ENCODE measurements at places on chromosomes 16 and 17.

GRCh38 chr16:79664407-79664806 lies 63.9 kb upstream of the MAF start:
- DNase-seq: no peak

- no peak for DNase-seq
Measured at GRCh38 chr16:75203667-75204409, 3.1 kb downstream of the CTRB2 start.

DNA sequence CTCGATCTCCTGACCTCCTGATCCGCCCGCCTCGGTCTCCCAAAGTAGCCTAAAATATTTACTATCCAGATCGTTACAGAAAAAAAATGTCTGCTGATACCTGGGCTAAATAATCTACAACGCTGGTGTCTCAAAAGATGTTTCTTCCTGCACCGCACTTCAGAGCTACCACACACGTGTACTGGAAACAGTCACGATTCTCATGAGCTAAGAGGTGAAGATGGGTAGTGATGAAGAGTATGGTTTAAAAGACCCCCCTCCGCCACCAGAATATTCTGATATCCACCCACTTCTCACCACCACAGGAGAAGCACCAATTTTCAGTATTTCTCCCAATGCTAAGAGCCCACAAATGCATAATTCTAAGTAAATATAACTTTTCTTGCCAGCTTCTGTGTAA lies 50.2 kb downstream of the SMG6 start:
- DNase-seq: no peak

GRCh38 chr17:28178800-28179199 lies 136.3 kb downstream of the NLK start:
- DNase-seq: no peak

- DNase-seq: no peak
Measured at GRCh38 chr17:32266051-32266388, 388 bp downstream of the RHBDL3 start.

DNA sequence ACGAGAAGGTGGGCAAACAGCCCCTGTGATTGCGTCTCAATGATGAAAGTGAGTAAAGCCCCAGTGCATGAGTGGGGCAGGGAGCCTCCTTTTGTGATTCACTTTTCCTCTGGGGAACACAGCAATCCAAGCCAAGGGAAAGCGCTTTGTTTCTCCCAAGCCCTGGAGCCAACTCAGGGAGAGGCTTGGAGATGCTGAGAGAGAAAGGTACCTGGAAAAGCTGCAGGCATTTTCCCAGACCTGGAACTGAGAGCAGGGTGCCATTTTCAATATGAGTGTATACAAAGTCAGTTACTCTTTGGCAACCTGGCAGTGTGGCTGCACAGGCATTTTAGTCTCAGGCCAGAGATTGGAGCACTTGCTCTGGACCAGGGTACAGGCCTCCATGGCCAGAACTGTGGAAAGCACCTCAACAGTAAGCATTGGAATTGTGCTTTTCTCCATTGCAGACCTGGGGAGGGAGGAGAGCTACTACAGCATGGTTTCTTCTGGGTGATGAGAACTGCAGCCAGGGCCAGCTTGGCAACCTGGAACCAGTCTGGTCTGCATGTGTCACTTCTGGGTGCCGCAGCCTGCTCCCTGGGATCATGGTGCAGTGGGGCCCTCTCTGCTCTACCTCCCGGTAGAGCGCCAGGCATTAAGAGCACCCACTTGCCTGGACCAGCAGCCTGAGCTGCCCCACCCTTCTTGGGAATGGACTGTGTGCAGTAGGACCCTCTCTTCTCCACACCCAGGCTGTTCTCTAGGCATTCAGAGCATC lies 89.0 kb upstream of the CDH5 start:
- DNase-seq: peak; percentile 18

- DNase-seq: no peak
Measured at GRCh38 chr17:4206962-4207361, 56.8 kb downstream of the ANKFY1 start.

GRCh38 chr17:1724869-1725641 lies 551 bp downstream of the WDR81 start:
- no peak for DNase-seq

GRCh38 chr17:66268247-66268927 lies 34.0 kb upstream of the PRKCA start:
- no peak for DNase-seq

DNA sequence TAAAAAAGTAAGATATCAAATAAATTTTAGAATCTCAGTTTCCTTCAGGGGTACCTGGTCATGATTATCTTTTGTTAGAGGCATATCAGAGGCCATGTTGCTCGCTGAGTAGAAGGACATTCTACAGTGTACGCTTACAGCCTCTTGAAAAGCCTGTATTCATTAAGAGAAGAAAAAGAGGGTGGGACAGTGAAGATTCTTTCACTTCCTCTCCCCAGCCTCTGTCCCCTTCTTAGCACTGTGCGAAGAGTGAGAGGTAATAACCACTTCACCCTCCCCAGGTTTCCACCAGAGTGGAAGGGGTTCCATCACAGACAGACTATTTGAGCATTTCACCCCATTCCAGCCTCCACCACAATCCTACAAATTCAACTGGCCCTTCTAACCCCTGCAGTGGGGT lies 4.8 kb upstream of the LPO start:
- DNase-seq: no peak

DNA sequence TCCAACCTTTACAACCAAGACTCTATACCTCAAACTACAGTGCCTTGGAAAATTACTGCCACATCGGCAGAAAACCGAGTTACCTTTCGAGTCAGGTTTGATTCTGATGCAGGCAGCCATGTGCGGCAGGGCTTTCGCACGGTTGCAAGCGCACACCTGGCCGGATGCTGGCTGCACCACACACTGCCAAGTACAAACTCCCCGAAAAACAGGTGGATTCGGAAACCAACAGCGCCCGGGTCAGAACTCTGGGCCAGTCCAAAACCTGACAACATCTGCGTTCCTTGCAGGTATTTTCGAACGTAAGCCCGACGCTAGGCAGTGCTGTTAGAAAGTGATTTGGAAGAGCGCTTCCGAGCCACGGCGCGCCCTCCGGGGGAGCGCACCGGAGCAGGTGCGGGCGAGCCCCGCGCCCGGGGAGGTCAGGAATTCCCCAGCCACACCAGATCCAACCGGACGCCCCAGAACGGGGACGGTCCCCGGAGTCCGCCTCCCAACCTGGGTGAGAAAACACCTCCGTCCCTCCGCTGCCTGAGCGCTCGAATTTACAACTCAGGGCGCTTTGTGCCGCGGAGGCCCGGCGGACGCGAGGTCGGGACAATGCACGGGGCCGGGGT lies 1.2 kb downstream of the USP7 start:
- peak; percentile 68 for DNase-seq

DNA sequence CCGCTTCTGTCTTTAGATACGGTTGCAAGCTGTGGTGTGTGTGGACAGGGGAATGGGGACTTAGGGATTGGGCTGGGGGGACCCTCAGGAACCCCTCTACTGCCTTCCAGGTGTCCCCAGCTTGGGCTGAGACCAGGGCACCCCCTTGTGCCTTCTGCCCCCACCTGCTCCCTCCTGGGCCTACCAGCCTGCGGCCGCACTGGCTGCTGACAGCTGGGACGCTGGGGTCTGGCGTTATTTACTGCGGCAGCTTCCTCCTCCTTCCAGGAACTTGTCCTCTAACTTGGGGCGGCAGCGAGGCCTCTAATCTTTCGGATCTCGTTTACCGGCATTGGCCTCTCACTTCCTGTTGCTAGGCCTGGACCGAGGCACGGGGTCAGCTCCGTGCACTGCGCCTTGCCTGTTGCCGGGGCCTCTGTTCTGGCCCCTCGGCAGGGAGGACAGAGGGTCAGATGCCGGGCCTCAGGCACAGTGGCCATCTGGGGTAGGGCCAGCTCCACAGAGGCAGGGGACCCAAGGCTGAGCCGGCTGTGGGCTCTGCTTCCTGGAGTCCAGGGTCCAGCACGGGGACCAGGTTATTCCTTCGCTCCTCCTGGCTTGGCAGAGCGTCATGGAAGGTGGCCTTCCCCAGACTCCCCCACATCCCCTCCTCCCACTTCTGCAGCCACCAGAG lies 31.8 kb downstream of the TMEM235 start:
- DNase-seq: no peak

DNA sequence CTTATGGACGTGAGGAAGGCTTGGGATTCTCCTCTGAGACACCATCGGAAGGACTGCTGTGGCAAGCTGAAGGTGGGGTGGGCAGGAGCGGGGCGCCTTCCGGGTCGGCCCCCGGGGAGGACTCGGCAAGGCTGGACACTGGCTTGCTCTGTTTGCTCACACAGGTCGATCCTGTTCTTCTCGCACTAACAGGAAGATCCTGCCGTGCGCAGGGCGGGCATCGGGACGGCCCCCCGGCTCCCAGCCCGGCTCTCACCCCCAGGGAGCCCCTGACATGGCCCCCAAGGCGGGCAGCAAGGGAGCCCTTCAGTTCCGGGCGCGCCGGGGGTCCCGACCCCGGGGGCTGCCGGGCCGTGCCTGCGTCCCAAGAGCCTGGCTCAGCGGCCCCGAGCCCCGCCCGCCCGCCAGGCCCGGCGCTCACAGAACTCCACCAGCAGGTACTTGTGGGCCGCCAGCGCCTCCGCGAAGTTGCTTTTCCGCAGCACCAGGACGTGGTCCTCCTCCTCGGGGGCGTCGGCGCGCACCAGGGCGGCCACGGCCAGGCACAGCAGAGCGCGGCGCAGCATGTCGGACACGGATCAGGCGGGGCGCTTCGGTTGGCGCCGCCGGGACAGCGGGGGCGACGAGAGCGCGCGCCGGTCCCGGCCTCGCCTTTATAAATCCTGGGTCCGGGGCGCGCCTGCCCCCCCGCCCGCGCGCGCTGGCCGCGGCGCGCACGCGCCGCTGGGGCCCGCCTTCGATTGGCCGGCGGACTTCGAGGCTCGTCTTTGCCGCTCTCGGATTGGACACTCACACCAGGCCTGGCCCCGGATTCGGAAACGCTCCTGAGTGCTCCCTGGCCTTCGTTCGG lies at the start of gene P4HB:
P4HB (minus strand) TSS at position 630 of the 850 bp plus-strand sequence; CDS start at position 566, 64 bp downstream.
- DNase-seq: peak; percentile 57

- peak; percentile 42 for DNase-seq
Measured at GRCh38 chr16:19559242-19559910, 3.9 kb downstream of the VPS35L start.

DNA sequence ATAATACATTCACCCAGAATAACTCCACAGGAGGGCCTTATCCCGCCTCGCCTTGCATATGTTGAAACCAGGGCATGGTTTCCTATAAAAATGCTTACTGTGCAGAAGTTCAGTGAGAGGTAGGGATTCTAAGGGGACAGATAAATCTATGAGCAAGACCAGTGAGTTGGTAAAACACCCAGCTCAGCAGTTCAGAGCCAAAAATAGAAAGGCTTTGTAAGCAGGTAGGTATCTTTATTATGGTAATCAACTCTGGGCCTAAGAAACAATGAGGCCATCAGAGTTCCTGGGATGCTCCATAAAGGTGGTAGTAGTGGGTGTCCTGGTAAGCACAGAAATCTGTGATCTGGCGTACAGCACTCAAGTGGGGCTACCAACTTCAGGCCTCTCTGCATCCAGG lies 549.4 kb upstream of the CDH5 start:
- no peak for DNase-seq

- no peak for DNase-seq
Measured at GRCh38 chr16:28829747-28830146, 6.9 kb downstream of the ATXN2L start.

GRCh38 chr16:59201160-59201559 lies 467.0 kb upstream of the GOT2 start:
- DNase-seq: no peak

DNA sequence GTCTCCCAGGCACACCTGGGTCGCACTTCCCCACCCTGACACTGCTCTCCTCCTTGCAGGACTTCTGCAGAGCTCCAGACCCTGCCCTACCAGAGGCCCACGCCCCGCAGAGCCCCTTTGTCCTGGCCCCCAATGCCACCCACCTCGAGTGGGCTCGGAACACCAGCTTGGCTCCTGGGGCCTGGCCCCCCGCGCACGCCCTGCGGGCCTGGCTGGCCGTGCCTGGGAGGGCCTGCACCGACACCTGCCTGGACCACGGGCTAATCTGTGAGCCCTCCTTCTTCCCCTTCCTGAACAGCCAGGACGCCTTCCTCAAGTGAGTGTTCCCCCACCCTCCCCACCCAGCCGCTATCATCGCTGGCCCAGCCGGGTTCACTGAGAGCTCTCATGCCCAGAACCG lies 79.6 kb downstream of the MGAT5B start:
- no peak for DNase-seq

GRCh38 chr17:10631048-10631700 lies 25.9 kb downstream of the MYH3 start:
- DNase-seq: peak; percentile 44

GRCh38 chr16:54140057-54140787 lies 146.4 kb downstream of the IRX3 start:
- DNase-seq: no peak

- DNase-seq: no peak
Measured at GRCh38 chr17:66313325-66313724, 10.9 kb downstream of the PRKCA start.

DNA sequence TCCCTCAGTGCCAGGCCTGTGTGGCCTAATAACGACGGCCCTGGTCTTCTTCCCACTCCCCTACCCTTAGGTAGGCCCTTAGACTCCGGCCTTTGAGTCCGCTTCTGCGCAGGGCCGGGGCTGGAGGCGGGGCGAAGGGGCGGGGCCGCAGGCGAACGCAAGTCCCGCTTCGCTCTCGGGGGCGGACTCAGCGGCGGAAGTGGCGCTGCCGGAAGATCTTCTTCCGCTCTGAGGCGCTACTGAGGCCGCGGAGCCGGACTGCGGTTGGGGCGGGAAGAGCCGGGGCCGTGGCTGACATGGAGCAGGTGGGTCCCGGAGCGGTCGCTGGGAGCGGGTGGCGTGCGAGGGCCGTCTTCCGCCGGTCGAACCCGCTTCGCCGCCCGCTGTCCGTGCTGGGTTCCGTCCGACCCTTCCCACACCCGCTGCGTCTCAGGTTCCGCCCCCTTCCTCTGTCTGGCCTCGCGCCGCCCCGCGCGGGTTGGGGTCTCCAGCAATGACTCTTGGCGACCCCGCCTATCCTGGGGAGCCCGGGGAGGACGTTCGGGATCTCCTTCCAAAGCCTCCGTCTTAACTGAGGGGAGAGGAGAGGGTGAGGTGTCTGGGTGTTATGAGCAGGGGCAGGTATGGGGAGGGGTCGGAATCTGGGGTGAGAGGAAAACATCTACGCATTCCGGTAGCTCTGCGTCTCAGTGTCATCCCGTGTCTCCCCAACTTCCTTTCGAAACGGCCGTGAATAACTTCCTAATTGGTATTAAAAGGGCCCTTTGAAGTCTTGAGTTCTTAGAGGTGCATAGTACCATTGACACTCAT lies at the start of gene STARD3:
STARD3 (plus strand) TSS at position 218 of the 810 bp plus-strand sequence. CDS start 16,388 bp downstream, outside the sequence.
- DNase-seq: peak; percentile 94

DNA sequence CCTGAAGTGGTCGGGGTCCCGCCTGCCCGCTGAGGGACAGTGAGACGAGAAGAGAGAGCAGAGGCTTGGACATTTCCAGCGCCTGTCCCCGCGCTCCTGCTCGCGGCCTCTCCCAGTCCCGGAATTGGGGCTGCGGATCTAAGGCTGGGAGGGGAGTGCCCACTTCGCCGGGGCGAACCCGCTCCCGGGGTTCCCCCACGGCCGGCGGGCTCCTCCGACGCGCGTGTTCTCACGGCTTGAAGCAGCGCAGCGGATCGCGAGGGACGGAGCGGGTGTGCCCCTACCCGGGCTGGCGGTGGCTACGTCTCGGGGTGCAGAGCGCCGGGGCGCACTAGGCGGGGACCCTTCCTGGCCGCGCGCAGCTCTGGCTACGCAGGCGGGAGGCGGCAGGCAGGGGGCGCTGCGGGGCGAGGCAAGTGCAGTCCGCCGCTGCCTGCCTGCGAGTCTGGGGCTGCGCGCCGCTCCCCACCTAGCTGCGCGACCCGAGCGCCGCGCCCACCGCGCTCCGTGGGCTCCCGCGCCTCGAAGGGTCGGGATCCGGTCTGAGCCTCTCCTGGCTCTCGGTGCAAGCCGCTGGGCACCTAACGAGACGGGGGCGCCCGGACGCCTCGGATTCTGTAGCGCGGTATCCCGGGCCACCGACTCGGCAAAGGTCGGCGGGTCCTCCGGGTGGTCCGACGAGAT lies 1.2 kb downstream of the NGFR start:
- peak; percentile 86 for DNase-seq

GRCh38 chr17:45873728-45874127 lies 20.6 kb upstream of the MAPT start:
- DNase-seq: peak; percentile 62

Measured in activated CD8-positive, alpha-beta memory T cell treated with anti-CD3 and anti-CD28 coated beads, Interleukin-2, amount 10 ng/mL, durations not matched to agents 7 days and 5 days (primary cell).